ENCODE measurements at places on chromosomes 3 and 15. TPM values are rescaled to one million over a fixed set of nuclear protein-coding genes. Genes with fewer than 3 reads are reported as not detected.
A peak's percentile ranks its signal among the peaks of the same experiment; 100 is the strongest.

DNA sequence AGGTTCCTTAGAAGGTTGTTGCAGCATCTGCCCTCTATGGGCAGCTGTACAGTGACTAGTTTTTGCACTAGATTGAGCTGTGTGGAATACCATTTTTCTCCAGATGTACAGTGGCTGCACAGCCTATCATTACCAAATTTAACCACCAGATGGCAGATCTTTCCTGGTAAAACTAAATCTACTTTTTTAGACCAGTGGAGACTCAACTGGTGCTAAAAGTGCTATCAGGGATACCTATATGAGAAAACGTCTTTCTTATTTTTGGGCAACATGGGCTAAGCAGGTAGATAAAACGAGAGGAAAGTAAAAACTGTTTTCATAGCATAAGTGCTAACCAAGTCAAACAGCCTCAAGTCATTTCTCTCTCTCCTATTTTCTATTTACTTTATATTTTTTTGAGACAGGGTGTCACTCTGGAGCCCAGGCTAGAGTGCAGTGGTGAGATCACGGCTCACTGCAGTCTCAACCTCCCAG is 21.2 kb downstream of the IGSF10 start:
- no peak overlapping the region for H3K27ac ChIP-seq
- H3K36me3 ChIP-seq: no peaks in the 10 kb centered on the region
- no peaks in the 10 kb centered on the region for H3K27me3 ChIP-seq
- no peaks in the 10 kb centered on the region for H3K4me1 ChIP-seq
- no peak overlapping the region for H3K4me3 ChIP-seq
- peak; percentile 84 for DNase-seq

The SH2D7 gene
- total RNA-seq: not detected

- H3K4me3 ChIP-seq: no peak overlapping the region
- H3K27ac ChIP-seq: no peak overlapping the region
- no peaks in the 10 kb centered on the region for H3K36me3 ChIP-seq
- H3K27me3 ChIP-seq: peaks cover 100% of the 10 kb centered on the region
- DNase-seq: no peak
These were observed 474 bp upstream of the FEZF2 start for GRCh38 chr3:62373714-62374333.

The C2CD4B gene
- total RNA-seq: 4.8 TPM

GRCh38 chr15:29048011-29048410 is 162.2 kb downstream of the APBA2 start:
- no peak overlapping the region for H3K4me3 ChIP-seq
- no peak for DNase-seq
- H3K36me3 ChIP-seq: no peaks in the 10 kb centered on the region
- no peak overlapping the region for H3K27ac ChIP-seq
- H3K27me3 ChIP-seq: no peaks in the 10 kb centered on the region

The CCRL2 gene
- total RNA-seq: 0.53 TPM

DNA sequence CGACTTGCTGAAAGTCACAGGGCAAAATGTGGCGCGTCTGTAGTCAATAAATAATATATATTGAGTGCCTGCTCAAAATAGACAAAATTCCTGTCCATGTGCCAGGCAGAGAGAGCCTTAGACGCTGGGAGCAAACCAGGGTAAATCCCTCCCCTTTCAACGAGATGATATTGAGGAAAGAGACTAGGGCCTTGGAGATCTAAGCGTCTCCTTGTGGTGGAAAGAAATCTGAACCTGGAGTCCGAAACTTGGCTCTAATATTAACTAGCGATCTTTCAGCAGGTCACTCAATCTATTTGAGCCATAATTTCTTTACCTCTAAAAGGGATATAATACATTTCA is 348 bp upstream of the DPP8 start:
- H3K4me1 ChIP-seq: peaks cover 14% of the 10 kb centered on the region
- H3K27me3 ChIP-seq: no peaks in the 10 kb centered on the region
- DNase-seq: no peak
- H3K4me3 ChIP-seq: no peak overlapping the region
- no peak overlapping the region for H3K27ac ChIP-seq
- no peaks in the 10 kb centered on the region for H3K36me3 ChIP-seq

GRCh38 chr15:74540161-74540760 is 759 bp upstream of the ARID3B start:
- peak overlapping the region; percentile 88 for H3K4me3 ChIP-seq
- peaks cover 2% of the 10 kb centered on the region for H3K36me3 ChIP-seq
- H3K4me1 ChIP-seq: peaks cover 19% of the 10 kb centered on the region
- DNase-seq: peak; percentile 23
- no peaks in the 10 kb centered on the region for H3K27me3 ChIP-seq

DNA sequence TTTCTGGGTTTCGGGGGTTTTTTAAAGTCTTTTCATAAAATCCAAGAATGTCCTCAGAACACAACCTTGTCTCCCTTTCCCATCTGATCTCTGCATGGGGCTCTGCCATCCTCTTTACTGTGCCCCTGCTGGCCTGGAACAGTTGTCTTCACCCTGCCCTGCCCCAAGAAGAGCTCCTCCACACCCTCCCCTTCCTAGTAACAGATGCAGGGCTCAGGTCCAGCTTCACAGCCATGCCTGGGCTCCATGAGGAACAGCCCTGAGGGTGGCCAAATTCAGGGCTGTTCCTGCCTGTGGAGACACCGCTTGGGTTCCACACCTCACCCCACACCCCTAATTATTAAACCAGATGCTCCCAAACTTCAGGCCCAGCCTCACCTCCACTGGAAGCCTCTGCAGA is 12.9 kb upstream of the ULK3 start:
- DNase-seq: peak; percentile 84
- no peaks in the 10 kb centered on the region for H3K27me3 ChIP-seq
- H3K36me3 ChIP-seq: peaks cover 35% of the 10 kb centered on the region
- no peak overlapping the region for H3K4me3 ChIP-seq
- peaks cover 58% of the 10 kb centered on the region for H3K4me1 ChIP-seq

DNA sequence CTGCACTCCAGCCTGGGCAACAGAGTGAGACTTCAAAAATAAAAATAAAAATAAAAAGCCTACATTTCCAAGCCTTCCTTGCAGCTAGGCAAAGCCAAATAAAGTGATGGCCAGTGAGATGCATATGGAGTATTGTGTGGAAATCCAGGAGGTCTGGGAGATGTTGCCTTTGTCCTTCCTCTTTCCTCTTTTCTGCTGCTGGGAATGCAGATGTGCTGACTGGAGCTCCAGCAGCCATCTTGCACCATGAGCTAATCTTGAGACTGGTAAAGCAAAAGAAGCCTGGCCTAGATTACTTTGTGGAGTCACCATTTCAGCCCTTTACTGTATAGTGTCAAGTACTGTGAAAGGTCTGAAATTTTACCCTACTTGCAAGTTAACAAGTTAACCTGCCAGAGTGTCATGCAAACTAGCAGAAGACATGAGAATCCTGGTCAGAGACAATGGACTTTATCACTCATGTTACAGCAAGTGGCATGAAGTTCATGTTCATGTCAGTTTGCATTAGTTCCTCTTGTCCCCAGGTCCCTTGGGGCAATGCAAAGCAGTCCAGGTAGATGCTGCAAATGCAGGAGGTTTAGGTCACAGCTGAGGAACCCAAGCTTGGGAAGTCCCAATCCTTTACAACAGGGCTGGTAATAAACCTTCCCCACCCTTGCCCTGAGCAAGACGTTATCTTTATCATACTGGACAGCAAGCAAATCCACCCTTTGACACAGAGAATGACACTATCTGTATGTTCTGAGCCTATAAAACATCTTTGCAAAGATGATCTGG is 103.1 kb downstream of the TLE3 start:
- DNase-seq: no peak
- H3K4me3 ChIP-seq: no peak overlapping the region
- no peak overlapping the region for H3K27ac ChIP-seq
- H3K4me1 ChIP-seq: no peaks in the 10 kb centered on the region
- H3K27me3 ChIP-seq: peaks cover 50% of the 10 kb centered on the region

The DNAJA4 gene
- 27.8 TPM for total RNA-seq

The CYFIP1 gene
- total RNA-seq: 52.7 TPM

- H3K27ac ChIP-seq: no peak overlapping the region
- no peak for DNase-seq
- H3K4me1 ChIP-seq: no peaks in the 10 kb centered on the region
- no peaks in the 10 kb centered on the region for H3K27me3 ChIP-seq
These were observed 24.8 kb downstream of the SLC22A14 start for GRCh38 chr3:38306941-38307340.

GRCh38 chr3:52798978-52799476 is 4.4 kb downstream of the ITIH3 start:
- no peak overlapping the region for H3K27ac ChIP-seq
- peaks cover 7% of the 10 kb centered on the region for H3K4me1 ChIP-seq
- no peaks in the 10 kb centered on the region for H3K36me3 ChIP-seq
- DNase-seq: no peak

The RRP9 gene
- total RNA-seq: 15.3 TPM

The CHST14 gene
- total RNA-seq: 16.0 TPM

DNA sequence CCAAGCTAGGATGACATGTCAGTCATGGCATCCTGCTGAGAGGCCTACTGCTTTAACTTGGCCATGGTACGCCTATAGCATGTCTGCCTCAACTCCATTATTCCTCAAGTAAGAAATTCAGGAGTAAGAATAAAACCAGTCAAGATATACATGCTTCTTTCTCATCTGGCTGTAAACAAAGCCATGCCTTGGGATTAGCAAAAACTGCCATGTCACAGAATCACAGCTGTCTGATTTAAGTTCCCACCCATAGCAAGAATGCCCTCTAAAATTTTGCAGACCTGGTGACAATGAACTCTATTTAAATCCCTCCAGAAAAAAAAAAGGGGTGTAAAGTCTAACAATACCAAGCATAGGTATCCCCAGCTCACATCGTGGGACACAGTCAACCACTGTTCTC is 55.6 kb upstream of the ACAN start:
- peak overlapping the region; percentile 49 for H3K27ac ChIP-seq
- H3K4me1 ChIP-seq: peaks cover 6% of the 10 kb centered on the region
- H3K27me3 ChIP-seq: peaks cover 3% of the 10 kb centered on the region
- no peaks in the 10 kb centered on the region for H3K36me3 ChIP-seq
- DNase-seq: no peak
- no peak overlapping the region for H3K4me3 ChIP-seq

The KIF15 gene
- 9.6 TPM for total RNA-seq

DNA sequence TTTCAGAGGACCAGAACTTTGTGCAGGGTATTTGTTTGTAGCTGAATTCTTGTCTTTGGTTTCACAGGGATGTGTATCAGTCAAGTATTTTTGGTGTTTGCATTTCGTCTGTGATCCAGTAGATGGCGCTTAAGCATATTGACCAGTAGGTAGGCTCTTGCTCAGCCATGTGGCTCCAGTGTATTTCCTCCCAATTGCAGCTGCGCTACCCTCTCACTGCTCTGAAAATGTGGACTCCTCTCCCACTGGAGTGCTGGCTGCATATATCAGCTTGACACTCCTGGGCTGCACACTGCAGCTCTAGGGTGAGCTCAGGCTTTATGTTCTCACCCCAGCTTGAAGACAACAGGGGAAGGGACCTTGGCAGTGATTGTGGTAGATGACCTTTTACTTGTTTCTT is 1264.3 kb upstream of the ALCAM start:
- no peak overlapping the region for H3K27ac ChIP-seq
- H3K36me3 ChIP-seq: no peaks in the 10 kb centered on the region
- no peaks in the 10 kb centered on the region for H3K4me1 ChIP-seq

The MTFMT gene
- 9.7 TPM for total RNA-seq

The TRPC1 gene
- total RNA-seq: 16.3 TPM

GRCh38 chr3:145760036-145760435 is 400.9 kb downstream of the PLOD2 start:
- no peaks in the 10 kb centered on the region for H3K27me3 ChIP-seq
- no peaks in the 10 kb centered on the region for H3K4me1 ChIP-seq
- no peak overlapping the region for H3K27ac ChIP-seq
- no peaks in the 10 kb centered on the region for H3K36me3 ChIP-seq

DNA sequence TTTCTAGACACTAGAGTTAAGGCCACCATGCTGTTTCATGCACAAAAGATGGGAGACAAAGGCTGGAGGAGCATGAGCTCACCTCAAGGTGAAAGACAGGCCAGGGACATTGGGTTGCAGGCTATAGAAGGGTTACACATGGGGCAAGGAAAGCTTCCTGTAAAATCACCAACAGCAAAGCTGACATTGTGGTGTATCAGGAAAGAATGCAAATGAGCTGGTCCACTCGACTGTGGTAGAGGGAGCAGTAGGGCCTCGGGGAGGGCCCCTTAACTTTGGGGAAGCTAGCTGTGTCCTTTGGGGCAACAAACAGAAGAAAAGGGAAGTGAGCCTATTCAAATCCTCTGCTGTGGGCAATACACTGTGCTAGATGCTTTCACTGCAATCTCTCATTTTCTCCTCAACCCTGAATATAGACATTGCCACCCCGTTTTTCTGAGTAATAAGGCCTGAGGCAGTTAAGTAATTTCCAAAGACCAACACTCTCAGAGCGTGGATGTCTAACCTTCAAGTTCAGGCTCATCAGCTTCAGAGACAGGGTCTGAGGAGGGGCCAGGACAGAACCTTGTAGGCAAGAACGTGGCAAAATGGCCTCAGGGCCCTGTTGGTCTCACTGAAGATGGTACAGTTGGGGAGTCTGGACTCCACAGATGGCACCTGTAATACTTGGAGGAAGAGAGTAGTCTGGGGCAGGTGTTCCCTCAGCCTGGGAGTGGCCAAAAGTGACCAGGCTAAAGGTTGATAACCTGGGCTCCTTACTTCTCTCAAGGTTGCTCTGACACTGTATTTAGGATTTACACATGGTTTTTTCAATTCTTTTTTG is 24.1 kb downstream of the CX3CR1 start:
- H3K36me3 ChIP-seq: no peaks in the 10 kb centered on the region
- DNase-seq: peak; percentile 66
- no peaks in the 10 kb centered on the region for H3K27me3 ChIP-seq
- peaks cover 23% of the 10 kb centered on the region for H3K4me1 ChIP-seq

DNA sequence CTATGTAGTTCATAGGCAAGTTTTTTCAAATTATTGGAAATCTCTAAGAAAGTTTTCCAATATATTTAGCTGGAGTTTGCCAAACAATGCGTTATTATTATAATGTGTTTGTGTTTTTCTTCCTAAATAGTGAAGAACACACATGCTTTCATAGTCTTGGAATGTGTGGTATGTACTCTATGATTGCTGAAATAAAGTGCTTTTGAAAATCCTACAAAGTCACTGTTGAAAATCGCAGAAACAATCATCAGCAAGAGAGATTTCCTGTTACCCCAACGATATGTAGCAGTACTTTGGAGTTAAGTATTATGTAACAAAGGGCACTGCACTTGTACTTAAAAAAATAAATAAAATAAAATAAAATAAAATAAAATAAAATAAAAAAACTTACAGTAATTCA is 796.2 kb downstream of the NAALADL2 start:
- H3K36me3 ChIP-seq: no peaks in the 10 kb centered on the region
- no peaks in the 10 kb centered on the region for H3K4me1 ChIP-seq
- H3K4me3 ChIP-seq: no peak overlapping the region
- H3K27me3 ChIP-seq: no peaks in the 10 kb centered on the region
- DNase-seq: peak; percentile 59

- H3K36me3 ChIP-seq: peaks cover 36% of the 10 kb centered on the region
- no peak overlapping the region for H3K4me3 ChIP-seq
These were observed 34.1 kb downstream of the GLB1 start for GRCh38 chr3:33062866-33063265.

The SUSD5 gene
- total RNA-seq: 1.6 TPM

The TMEM212 gene
- total RNA-seq: 0.09 TPM

The LIPH gene
- 0.18 TPM for total RNA-seq
